ENCODE measurements at places on chromosomes 2 and 18.

DNA sequence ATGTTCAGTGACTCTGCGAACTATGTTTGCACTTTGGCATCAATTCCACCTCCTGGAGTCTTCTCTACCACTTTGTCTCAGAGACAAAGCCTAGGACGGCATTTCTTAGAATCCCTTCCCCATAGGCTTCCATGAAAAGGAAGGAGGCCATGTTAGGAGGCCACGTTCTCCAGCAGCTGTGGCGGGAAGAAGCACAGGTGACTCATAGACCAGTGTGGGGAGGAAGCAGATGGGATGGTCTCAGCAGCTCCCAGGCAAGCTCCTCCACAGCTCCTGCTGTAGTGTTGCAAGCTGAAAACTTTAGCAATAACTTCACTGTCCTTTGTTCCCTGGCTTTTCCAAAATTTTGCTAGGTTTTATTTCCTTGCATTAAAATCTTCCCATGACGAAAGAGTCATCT lies 781.3 kb upstream of the ID2 start:
- no peak for DNase-seq

DNA sequence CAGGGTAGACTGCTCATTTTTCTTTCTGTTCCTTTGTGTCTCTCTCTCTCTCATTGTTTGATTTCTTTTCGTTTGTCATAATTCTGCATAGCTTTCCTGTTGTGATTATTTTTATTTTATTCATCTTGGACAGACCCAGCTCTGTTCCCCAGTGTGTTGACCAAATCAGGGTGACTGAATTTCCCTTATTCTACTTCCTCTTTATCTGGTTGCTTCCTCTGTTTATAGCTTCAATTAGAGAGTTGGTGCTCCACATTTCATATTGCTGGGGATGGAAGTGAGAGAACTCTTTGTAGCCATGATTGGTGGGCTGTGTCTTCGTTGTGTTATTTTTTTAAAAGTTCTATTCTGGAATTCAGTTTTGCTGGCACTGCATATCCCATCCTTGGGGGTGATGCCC lies 19.1 kb downstream of the PROKR1 start:
- no peak for DNase-seq

DNA sequence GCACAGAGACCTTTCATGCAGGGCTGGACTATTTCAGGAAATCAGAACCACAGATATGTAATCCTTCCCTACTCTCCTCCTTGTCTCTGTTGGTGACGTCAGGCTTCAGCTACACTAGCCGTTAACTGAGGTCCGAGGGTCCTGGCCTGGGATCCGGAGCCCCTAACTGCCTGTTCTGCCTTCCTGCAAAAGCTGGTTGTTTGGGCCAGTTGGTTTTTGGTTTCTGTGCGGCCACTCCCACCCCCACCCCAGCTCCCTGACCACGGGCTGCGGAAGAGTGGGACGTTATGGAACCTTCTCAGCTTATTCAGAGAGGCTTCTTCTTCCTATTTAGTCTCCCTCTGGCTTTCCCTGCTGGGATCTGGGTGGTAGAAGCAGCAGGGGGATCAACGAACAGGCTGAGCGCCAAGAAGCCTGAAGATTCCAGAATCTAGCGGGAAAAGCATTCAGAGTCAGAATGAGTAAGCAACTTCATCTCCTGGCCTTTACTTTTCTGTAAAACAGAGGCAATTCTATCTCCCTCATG lies 49.3 kb upstream of the ROCK2 start:
- peak; percentile 33 for DNase-seq

DNA sequence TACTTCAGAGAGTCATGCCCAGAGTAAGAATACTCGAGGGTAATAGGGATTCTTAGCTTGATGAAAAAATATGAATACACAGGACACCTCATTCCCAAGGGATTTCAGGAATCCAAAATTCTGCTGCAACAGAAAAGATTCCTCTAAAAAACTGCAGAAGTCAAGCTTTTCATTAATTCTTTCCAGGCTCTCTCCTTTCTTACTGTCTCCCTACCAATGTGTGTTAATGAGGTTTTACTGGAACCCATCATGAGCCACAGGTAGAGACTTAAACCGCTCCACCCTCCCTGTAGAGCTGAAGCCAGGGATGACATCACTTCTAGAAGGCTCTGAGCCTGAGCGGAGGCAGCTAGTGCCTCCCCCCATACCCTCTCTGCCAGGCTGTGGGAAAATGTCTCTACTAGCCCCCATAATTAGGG lies 3.4 kb downstream of the SDC1 start:
- peak; percentile 80 for DNase-seq

DNA sequence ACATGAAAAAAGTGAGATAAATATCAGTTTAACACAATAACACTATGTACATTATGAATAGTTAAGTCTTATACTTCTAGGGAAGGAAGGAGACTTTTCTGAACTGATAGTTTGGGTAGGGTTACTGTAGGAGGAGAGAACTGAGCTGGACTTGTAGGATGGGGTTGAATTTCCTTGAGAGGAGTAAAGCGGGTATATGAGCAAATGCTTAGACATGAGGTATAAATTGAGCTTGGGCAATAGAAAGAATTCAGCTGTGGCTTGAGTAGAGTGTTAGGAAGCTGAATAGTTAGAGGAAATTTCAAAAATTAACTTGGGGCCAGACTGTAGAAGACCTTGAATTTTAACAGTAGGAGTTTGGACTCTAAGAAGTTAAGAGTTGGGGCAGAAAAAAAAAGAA lies 45.1 kb downstream of the LCLAT1 start:
- no peak for DNase-seq

DNA sequence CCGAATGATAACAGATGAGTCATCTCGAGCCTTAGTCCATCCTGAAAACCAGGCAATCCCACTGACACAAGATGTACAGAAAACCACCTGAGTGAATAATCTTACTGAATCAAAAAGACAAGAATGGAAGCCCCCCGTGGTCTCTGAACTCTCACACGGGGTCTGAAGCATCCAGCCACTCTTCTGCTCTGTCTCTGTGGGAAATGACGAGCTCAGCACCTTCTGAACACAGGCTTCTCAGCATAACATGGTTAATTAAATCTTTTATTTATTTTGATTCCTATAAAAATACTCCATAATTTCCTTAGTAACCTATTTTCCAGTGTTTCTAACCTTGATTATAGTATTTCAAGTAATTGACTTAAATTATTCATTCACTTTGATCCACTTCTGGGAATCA lies 203.7 kb downstream of the TMEM163 start:
- no peak for DNase-seq

GRCh38 chr2:181892799-181893435 lies 1.4 kb downstream of the ITPRID2 start:
- no peak for DNase-seq

DNA sequence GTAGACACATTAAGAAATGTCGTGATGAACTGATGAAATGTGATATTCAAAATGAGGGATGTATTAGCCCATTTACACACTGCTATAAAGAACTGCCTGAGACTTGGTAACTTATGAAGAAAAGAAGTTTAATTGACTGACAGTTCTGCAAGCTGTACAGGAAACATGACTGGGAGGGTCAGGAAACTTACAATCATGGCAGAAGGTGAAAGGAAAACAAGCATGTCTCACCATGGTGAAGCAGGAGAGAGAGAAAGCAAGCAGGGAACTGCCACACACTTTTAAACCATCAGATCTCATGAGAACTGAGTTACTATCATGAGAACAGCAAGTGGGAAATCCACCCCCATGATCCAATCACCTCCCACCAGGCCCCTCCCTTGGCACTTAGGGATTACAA lies 1010.8 kb upstream of the CELF4 start:
- DNase-seq = no peak

GRCh38 chr18:38413193-38413592 lies 847.6 kb upstream of the CELF4 start:
- DNase-seq = no peak

DNA sequence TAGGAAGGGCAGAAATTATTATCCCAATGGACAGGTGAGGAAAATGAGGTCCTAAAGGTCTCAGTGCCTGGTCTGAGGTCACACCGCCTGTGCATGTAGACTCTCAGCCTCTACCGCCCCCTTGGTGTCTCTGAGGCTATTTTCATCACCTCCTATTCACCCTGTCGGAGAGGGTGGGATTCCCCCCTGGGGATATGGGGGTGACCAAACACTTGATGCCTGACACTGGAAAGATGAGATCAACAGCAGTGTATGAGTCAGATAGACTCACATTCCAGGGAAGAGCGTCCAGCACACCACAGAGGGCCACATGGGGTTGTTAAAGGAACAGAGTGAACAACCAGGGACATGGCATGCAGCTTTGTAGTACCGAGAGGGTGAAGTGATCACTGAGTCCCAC lies 199.7 kb downstream of the SMAD2 start:
- no peak for DNase-seq

Measured in fibroblast of skin of left biceps (primary cell).